Activated naive CD8-positive, alpha-beta T cell treated with anti-CD3 and anti-CD28 coated beads for 36 hours (primary cell): ENCODE measurements at places on chromosomes 2 and 18.

- no peak for DNase-seq
Measured at GRCh38 chr2:230865307-230865765, 594 bp downstream of the ITM2C start.

GRCh38 chr2:236688563-236689392 lies 119.2 kb downstream of the ACKR3 start:
- DNase-seq: no peak

DNA sequence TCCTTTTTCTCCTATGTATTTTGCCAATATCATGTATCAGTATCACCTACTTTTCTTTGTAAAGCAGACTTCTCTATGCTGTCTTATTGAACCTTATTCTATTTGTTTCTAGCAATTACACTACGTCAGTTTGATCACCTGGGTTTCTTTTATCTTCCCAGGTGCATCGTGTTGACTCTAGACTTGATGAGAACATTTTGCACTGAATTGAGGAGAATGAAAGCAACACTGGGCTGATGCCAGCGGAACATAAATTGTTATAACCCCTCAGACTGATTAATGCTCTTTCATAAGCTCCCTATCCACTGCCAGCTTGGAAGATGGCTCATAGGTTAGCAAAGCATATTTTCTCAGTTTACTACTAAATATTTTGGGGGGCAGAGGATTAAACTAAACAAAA lies 140.6 kb downstream of the EPHA4 start:
- no peak for DNase-seq

DNA sequence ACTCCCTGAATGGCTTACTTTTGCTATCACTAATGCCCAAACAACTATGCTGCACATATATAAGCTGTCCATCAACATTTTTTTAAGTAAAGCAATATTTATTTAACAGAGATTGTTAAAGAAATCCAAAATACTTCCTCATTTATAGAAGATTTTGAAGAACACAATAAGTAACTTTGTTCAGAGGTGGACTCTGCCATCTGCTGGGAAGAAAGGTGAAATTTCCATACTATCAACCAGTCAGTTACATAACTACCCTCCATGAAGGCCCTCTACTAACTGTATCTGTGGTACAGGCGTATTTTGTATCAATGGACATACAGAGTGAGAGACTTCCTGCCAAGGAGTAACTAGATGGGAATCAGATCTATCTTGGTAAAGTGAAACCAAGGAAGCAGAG lies 106.0 kb downstream of the DTNB start:
- DNase-seq: no peak

GRCh38 chr2:175167076-175167791 lies 769 bp downstream of the ATF2 start:
- DNase-seq: no peak

- DNase-seq: no peak
Measured at GRCh38 chr2:237696461-237696860, 69.1 kb downstream of the LRRFIP1 start.
